ENCODE measurements at places on chromosomes 5 and 9.

DNA sequence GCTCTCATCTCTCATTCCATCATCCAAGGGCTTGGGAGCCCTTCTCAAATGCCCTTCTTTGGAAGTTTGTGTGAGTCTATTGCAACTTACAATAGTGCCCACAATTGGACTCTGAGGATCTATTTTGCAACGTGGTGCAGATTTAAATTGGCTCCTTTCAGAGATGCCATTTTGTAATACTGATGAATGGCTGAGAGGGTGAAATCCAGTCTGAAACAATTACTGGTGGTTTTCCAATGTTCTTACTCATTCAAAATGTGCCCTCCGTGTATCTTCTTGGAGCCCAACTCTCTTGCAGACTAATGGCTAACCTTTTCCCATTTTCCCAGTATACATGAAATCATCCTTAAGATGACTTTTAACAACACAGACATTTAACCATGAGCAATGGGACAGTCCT is 6.1 kb downstream of the ZNF462 start:
- no peak for DNase-seq

DNA sequence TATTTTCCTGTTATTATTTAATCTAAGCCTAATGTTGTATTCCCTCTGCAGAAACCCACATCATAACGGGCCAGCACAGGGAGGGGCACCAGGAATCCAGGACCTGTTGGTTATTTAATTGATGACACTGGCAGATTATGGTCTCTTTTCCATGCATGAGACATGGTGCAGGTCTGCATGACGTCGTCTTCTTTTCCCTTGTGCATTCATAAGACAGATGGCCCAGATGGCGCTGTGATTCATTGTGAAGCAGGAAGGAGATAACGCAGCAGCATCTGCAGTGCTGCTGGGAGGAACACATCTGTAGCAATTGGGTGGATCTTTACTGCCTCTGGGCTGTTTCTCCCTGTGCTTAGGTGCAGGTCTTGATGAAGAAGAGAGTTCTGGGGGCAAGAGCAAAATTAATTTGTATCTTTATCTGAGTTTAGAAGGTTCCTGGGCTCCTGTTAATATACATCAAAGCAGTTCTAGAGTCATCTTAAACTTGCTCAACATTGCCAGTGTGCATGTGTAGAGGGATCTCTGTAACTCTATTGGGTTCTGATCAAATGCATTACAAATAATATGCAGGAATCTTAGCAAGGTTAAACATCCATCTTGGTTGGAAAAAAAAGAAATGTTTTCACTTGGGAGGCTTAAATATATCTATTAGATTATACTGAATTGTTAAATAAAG is 176.1 kb downstream of the PCSK1 start:
- peak; percentile 22 for DNase-seq

- no peak for DNase-seq
Measured at GRCh38 chr9:20065796-20066700, 277.2 kb upstream of the SLC24A2 start.

GRCh38 chr5:153276151-153276550 is 214.3 kb upstream of the GRIA1 start:
- peak; percentile 4 for DNase-seq

- DNase-seq = no peak
Measured at GRCh38 chr9:128265348-128265847, 10.4 kb downstream of the GOLGA2 start.
